ENCODE measurements at places on chromosomes 7 and 10. TPM values are rescaled to one million over a fixed set of nuclear protein-coding genes. Genes with fewer than 3 reads are reported as not detected.

ADAMTS14 gene
- total RNA-seq, result 0.09 TPM

GSTO2 gene
- 0.93 TPM for total RNA-seq

IGFBP3 gene
- 37.6 TPM for total RNA-seq

FZD1 gene
- total RNA-seq, result 36.0 TPM

SLC26A4 gene
- total RNA-seq, result 0.65 TPM

ZNF398 gene
- total RNA-seq, result 8.1 TPM

C10orf143 gene
- total RNA-seq, result 2.1 TPM

ATOH7 gene
- not detected for total RNA-seq

ASAH2 gene
- 2.8 TPM for total RNA-seq

SLC13A1 gene
- total RNA-seq, result not detected

Measured in heart right ventricle (tissue), 16 donors.